ENCODE measurements at places on chromosomes 2 and 18. TPM values are rescaled to one million over a fixed set of nuclear protein-coding genes. Genes with fewer than 3 reads are reported as not detected.

The UGT1A10 gene
- not detected for total RNA-seq

- DNase-seq, result no peak
Observed at GRCh38 chr2:69345434-69345833, 41.6 kb downstream of the GFPT1 start.

DNA sequence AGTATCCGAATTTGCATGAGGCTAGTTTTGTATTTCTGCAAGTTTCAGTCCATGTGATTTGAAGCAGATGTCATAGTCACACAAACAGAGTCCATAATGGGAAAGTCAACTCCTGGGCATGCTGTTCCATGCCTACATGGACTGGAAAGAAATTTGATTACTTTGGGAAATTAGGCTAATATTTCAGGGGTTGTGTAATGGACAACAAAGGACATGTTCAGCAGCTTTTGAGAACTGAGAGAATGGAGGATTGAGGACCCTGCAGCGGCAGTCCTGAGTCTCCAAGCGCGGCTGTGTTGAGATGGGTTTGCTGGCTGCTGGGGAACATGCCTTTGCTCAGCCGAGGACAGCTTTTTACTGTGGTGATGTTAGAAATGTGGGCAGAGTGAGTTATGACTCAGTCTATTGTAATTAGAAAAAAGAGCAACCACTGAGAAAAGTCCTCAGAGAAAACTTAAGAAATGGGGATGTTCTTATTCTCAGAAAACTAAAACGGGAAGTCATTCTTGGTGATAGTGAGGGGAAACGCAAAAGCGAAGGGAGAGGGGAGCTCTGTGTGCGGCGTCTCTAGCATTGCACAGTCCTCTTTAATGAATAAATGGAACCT, 149.2 kb downstream of the FAM210A start:
- peak; percentile 16 for DNase-seq

The PEX13 gene
- 58.8 TPM for total RNA-seq

GRCh38 chr2:45275806-45276205, 266.6 kb upstream of the SIX2 start:
- DNase-seq, result peak; percentile 79

DNA sequence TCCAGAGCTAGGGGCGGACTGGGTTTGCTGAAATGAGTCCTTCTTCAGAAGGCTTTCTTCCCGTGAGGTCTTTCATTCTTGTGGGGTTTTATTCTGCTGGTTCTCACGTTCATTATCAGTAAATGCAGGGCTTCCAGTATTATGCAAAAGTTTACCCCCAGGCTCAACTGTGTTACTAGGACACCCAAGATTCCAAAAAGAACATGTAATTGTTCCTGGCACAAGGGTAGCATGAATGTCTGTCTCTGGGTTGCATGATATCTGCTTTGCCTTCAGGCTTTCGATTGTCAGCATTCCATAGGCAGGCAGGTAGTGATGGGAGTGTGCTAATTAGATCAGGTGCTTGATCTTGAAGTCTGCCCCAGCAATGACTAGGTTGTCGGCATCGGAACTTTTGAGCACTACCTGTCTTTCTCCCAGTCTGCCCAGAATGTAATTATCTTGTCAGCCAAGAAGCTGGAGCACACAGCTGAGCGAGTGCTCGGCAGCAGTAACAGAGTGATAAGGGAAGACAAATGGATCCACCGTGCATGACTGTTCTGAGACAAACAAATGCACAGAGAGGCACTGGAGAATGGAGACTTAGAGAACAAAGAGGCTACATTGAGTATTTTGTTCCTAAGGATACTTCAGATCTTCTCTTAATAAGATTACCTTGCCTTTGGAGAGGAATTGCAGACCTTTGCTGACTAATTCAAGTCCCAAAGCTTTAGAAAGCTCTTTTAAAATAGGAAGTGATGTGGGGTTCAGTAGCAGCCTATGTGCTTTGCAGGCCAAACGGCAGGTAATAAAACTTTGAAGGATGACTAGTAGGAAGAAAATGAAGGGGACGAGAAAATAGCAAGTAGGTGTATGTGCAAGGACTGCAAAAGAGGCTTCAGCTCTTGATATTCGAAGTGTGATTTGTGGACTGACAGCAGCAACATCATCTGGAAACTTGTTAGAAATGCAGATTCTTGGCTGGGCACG, 41.9 kb downstream of the ITGB6 start:
- peak; percentile 74 for DNase-seq
